ENCODE measurements at places on chromosomes 1 and 21.

GRCh38 chr1:61523893-61524605 is 200.9 kb downstream of the TM2D1 start:
- DNase-seq, result no peak

- no peak for DNase-seq
Observed at GRCh38 chr1:115829947-115830346, 11.0 kb downstream of the NHLH2 start.

DNA sequence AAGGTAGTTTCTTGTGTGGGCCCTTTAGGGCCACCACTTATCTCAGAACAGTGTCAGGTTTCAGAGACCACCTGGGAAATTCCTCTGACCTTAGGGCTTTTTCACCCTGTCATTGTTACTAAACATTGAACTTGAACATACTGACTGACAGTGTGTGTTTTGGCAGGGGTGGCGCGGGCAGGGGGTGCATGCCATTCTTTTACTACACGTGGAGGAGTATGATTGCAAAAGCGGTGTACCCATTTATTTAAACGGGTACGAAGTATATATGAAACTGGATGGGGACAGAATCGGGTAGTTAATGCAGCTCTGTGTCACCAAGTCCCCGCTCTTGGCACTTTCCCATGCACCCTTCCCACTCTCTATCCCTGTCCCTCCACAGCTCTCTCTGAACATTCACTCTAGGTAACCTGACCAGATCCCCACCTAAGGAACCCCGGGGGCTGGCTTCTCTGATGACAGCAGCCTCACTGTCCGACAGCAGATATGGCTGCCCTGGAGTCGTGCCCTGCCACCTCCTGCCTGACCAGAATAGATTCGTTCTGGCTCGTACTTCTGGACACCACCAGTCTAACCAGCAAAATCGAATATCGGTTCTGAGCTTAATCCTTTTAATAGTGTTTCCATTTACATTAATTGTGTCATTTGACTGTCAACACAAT is 51.3 kb downstream of the NFASC start:
- DNase-seq, result no peak

- DNase-seq, result no peak
Observed at GRCh38 chr21:34554227-34554626, 42.2 kb upstream of the KCNE1 start.

GRCh38 chr1:153341431-153341934 is 7.2 kb downstream of the PGLYRP4 start:
- no peak for DNase-seq

- peak; percentile 46 for DNase-seq
Observed at GRCh38 chr1:118821801-118822200, 166.3 kb downstream of the TBX15 start.

- DNase-seq, result no peak
Observed at GRCh38 chr1:76763738-76764137, 103.5 kb upstream of the ST6GALNAC5 start.

DNA sequence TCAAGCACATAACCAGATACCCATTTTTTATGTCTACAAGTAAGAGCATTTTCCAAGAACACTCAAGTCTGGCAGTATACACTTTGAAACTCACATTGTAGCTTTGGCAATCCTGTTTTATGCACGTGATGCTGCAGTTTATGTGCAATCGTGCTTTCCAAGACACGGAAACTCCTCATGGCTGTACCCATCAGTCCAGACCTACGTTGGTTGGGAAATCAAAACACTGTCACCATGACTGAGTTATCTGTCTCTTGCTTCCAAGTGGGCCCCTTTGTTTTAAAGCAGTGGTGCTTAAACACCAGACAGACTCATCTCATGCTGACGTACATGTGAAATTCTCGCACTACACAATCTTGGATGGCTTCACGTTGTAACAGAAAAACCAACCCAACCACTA is 192.8 kb downstream of the LTN1 start:
- DNase-seq, result no peak

- DNase-seq, result no peak
Observed at GRCh38 chr1:61740751-61741700, 1.3 kb upstream of the PATJ start.

DNA sequence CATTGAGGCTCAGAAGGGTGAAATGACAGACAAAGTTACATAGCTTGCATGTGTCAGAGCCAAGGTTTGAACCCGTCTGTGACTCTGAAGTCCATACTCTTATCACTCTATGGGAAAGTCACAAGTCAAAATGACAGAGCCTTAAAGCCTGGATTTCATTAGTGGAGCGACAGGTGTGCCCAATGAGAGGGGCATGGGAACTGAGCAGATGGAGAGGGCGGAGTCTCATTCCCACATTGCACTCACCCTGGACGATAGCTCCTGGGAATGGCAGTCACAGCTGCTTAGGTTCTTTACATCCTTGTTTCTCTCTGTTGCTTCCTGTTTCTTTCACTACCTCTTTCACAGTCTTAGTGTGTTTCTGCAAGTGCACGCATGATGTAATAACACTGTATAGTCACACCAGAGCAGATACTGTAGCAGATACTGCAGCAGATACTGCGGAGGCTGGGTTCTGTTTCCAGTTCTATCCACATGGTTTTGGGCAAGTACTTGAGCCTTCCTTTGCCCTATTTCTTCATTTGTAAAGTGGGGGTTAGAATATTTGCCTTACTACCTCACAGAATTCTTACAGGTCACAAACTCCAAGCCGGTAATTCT is 127.2 kb downstream of the ZSCAN20 start:
- DNase-seq, result no peak

- DNase-seq, result peak; percentile 8
Observed at GRCh38 chr1:78032996-78033796, 12.6 kb upstream of the GIPC2 start.

DNA sequence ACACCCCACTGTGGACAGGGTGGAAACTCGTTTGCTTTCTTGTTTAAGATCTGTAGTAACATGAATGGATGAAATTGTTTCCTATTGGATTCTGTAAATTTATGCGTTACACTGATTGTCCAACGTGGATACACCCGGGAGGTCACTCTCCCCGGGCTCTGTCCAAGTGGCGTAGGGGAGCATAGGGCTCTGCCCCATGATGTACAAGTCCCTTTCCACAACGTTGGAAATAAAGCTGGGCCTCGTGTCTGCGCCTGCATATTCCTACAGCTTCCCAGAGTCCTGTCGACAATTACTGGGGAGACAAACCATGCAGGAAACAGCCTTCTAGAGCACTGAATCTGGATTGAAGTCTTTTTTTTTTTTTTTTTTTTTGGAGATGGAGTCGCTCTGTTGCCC is 1.4 kb downstream of the RCC1 start:
- no peak for DNase-seq

- peak; percentile 10 for DNase-seq
Observed at GRCh38 chr1:236451796-236452373, 57.8 kb downstream of the EDARADD start.

GRCh38 chr21:38982096-38982495 is 176.4 kb downstream of the ETS2 start:
- DNase-seq, result peak; percentile 42

DNA sequence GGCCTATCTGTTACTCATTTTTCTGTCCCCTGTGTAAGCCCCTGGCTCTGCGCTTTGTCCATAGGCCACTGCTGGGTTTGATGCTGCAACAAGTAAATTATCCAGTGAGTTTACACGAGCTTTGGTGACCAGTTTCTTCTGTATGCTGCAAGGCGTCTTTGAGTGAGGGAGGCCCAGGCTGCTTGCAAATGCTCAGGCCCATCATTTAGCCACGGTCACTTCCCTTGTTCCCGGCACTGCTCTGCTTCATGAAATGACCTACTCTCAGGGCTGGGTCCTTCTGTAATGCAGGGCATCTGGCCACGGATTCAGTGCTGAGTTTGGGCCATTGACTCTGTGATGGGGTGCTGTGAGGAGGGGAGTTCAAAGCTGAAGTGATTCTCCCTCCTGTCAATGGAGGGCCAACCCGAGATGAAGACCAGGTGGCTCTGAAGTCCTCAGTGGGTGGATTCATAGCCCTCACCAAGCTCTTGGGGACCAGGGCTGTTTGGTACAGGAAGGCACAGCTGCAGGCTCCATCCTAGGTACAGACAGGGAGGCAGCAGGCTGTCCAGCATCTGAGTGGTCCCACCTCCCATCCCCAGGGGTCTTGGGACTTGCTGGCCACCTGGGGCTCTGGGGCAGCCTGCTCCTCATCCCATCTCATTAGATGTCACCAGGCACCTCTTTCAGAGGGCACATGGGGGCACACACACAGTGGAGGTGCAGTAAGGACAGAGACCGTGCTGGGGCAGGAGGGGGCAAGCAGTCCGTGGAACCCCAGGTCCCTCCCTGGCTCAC is 21.7 kb downstream of the LHX4 start:
- no peak for DNase-seq

DNA sequence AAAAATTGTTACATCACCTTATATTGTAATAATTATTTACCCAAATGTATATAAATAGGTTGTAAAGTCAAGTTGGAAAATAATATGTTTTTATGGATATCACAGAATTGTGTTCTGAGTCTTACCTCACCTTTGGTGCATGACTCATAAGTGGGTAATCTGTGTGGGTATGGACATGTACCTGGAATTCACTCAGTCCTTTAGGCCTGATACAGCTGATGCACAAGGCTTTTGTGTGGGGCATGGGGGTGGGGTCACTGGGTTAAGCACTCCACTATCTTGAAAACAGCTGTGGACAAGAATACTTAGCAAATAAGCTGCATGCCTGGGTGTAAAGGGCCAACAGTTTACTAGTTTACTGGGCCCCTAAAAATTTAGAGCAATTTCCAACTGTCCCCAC is 34.4 kb downstream of the INKA2 start:
- DNase-seq, result no peak

GRCh38 chr21:32475162-32475812 is 62.8 kb downstream of the EVA1C start:
- peak; percentile 98 for DNase-seq

- DNase-seq, result no peak
Observed at GRCh38 chr1:8429549-8430110, 111.7 kb downstream of the SLC45A1 start.

DNA sequence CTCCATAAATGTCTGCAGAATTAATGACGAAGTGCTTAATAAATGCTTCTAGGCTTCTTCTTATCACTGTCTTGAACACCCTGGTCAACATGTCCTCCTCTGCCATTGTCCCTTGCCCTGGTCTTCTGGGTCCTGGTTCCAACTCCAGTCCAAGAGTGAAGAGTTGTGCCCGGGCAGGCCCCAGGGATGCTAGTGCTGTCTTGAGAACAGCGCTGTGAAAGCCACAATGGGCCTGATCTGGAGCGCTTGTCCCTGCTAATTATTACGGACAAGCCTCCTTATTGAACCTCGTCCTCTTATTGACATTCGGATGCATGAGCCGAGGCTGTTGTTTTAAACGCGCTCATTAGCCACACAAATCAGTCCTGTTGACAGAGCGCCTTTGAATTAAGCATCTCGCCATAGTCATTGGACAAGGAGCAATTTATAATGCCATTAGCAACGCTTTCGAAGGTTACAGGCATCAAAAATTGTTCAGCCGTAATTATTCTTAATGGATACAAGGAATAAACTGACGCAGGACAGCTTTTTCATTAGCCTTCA is 211.6 kb upstream of the POU3F1 start:
- DNase-seq, result no peak

GRCh38 chr21:44942566-44942965 is 2.7 kb downstream of the SLX9 start:
- no peak for DNase-seq

- DNase-seq, result no peak
Observed at GRCh38 chr1:203593723-203594122, 32.9 kb upstream of the ATP2B4 start.

DNA sequence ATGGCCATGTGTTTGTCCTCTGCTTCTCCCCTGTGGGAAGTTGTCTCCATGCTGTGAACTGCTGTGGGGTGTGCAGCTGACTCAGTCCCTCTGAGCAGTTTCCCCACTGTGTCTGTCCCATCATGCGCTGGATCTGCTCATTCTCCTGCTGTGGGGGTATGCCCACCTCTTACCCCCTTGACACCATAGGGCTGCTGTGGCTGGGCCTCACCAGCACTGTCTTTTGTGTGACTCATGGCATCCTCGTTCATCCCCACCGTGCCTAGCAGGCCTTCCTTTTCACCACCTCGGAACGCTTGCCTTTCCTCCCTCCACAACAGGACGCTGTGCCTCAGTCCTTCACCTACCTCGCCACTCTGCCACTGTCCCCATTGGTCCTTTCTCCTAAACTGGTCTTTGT is 27.3 kb downstream of the VANGL2 start:
- no peak for DNase-seq

DNA sequence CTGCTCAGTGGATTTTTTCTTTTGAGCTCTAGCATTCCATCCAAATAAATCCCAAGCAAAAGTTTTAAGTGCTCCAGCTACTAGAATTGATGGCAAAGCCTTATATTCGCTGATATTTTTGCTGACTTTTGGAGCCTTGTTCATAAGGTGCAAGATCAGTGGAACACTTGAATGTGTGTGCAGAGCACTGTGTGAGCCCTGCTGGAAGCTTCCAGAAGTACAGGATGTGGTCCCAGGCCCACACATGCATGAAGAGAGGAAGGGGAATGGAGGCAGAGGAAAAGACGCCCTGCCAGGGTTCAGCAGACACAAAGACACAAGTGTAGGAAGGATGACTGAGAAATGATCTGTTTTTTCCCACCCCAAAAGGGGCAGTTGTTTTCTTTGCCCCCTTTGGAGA is 169.4 kb downstream of the KCNJ6 start:
- no peak for DNase-seq

DNA sequence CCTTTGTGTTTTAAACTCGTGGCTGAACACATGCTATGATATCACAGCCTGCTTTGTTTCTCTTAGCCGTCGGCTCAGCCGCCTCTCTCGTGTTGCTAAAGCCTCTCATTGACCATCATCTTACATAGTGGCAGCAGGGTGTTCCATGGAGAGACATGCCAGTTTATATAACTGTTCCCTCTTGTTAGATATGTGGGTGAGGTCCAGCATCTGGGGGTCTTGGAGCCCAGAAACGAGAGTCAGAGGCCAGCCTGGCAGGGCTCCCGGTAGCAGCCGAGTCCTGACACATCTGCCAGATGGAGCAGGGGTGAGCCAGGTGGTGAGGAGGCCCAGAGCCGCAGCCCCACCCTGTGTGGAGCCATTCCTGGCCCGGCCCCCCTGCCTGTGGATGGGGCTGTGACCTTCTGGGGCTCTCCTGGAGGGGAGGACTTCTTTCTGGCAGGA is 11.9 kb downstream of the PODN start:
- no peak for DNase-seq

DNA sequence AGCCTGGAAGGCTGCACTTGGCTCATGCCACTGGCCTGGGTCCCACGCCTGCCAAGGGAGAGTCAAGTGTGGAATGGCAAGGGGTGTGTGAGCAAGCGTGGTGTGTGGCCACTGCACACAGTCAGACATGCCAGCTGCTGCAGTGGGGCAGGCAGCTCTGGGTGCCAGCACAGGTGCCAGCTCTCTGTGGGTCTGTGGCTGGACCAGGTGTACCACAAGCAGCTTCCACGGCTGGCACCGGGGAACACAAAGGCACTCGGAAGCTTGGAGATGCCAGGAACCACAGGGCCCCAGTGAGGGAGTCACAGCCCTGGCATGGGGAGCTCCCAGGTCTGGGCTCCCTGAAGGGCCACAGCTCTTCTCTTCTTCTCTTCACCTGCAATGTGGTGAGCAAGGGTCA is 34.8 kb downstream of the ACTL8 start:
- no peak for DNase-seq

All from AG10803 (cell line).